ENCODE measurements at places on chromosomes 11 and 22. TPM values are rescaled to one million over a fixed set of nuclear protein-coding genes. Genes with fewer than 3 reads are reported as not detected.

Gene ARHGEF17
- polyA plus RNA-seq = 106 TPM

Gene SLC5A4
- polyA plus RNA-seq = 0.62 TPM

Gene VPS37C
- polyA plus RNA-seq = 19.2 TPM

Gene KCNE3
- polyA plus RNA-seq = 29.7 TPM
